ENCODE measurements at places on chromosomes 7 and 10. TPM values are rescaled to one million over a fixed set of nuclear protein-coding genes. Genes with fewer than 3 reads are reported as not detected.
A peak's percentile ranks its signal among the peaks of the same experiment; 100 is the strongest.

GRCh38 chr10:7412237-7412927 lies 1.5 kb upstream of the SFMBT2 start:
- peak; percentile 83 for DNase-seq

GRCh38 chr7:6545398-6546126 lies 5.7 kb downstream of the GRID2IP start:
- no peak for DNase-seq

DNA sequence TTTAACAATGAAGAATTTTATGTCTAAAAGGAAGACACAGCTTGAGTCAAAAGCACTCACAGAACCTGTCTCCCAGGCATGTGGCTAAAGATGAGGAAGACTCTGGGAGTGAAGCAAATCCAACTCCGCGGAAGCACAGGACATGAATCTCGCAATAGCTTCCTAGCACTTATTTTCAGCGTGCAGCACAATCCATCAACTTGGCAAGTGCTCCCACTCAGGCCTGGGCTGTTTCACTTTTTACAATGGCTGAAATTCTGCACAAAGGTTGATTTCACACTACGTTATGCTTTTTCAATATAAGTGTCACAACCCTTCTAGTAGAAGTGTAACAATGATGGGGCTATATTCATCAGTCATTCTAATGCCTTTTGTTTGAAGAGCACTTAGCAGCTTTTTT lies 180.2 kb downstream of the XPNPEP1 start:
- DNase-seq: no peak

Gene TDRD1
- 0.02 TPM for polyA plus RNA-seq

Gene OR13A1
- 0.35 TPM for polyA plus RNA-seq

Gene CFAP70
- 0.21 TPM for polyA plus RNA-seq

DNA sequence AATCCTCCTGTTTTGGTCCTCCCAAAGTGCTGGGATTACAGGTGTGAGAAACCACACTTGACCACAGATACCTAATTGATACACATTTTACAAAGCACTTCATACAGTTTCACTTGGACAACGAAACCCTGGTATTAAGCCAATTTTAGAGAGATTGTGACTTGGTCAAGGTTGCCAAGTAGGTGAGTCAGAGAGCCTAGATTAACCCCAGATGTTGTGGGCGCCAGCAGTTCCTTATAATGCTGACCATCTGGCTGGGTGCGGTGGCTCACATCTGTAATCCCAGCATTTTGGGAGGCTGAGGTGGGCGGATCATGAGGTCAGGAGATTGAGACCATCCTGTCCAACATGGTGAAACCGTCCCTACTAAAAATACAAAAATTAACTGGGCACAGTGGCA lies 4.9 kb upstream of the PHKG1 start:
- DNase-seq: no peak

DNA sequence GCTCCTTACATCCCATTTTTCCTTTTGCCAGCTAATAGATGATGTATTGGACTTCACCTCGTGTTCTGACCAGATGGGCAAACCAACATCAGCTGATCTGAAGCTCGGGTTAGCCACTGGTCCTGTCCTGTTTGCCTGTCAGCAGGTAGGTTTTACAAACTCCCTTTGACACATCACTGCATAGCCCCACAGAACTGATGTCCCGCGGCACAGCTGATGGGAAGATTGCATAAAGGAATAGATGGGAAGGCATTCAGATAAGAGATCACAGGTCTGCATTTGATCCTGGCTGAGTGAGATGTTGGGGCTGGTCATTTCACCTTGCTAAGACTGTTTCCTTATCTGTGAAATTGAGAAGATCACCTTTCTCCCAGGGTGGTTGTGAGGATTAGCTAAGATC lies 37.9 kb downstream of the PDSS1 start:
- no peak for DNase-seq

DNA sequence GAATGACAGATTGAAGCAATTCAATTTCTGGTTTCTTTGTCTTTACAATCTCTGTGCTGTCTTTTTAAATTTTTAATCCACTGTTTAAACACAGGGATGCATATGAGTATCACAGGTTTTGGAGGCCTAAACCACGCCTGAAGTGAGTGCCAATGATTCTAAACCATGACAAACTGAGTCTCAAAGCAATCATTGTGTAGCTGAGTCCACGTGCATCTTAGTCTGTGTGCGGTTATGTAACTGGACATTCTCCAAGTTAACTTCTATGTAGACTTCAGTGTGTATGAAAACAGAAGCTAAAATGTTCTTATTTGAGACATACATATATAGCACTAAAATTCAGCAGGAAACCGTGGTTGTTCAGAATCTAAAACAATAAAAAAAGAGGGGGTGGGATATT lies 79.3 kb upstream of the ST8SIA6 start:
- no peak for DNase-seq
